Activated T-helper 17 cell treated with anti-CD3 and anti-CD28 coated beads, Interleukin-2, amount 50 U/mL, for 72 hours (primary cell): ENCODE measurements at places on chromosomes 7 and 10.

GRCh38 chr10:12549297-12549696 lies 199.9 kb downstream of the CAMK1D start:
- ATAC-seq: no peak

- no peak for ATAC-seq
These were observed 29.3 kb downstream of the TNS3 start for GRCh38 chr7:47552621-47553020.

GRCh38 chr7:157192861-157193260 lies 54.1 kb downstream of the UBE3C start:
- no peak for ATAC-seq

DNA sequence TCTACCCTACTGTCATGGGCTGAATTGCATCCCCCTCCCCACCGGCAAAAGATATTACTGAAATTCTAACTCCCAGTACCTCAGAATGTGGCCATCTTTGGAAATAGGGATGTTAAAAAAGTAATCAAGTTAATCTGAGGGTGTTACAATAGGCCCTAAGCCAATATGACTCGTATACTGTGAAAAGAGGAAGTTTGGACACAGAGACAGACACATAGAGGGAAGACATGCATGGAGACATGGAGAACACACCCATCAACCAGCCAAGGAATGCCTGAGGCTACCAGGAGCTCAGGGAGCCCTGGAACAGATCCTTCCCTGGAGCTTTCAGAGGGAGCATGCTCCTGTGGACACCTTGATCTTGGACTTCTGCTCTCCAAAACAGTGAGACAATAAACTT lies 138.2 kb upstream of the ADO start:
- no peak for ATAC-seq

- peak; percentile 87 for ATAC-seq
These were observed 253.7 kb downstream of the PTEN start for GRCh38 chr10:88116971-88117626.

DNA sequence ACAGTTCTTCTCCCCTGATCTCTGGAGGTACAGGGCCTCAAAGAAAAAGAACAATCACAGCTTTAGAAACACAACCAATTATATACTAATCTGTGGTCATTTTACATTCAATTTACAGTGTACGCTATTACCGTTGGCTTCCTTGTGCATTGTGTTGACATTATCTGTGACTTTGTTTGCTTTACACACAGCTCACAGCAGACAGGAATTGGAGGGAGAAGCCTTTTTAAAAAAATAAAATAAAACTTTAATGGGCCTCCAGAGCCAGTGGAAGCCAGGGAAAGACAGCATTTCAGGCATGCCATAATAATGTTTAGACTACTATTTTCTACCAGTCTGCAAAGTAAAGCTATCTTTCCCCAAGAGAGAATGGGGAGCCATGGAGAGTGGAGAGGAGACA lies 179.0 kb upstream of the ADO start:
- ATAC-seq: no peak

DNA sequence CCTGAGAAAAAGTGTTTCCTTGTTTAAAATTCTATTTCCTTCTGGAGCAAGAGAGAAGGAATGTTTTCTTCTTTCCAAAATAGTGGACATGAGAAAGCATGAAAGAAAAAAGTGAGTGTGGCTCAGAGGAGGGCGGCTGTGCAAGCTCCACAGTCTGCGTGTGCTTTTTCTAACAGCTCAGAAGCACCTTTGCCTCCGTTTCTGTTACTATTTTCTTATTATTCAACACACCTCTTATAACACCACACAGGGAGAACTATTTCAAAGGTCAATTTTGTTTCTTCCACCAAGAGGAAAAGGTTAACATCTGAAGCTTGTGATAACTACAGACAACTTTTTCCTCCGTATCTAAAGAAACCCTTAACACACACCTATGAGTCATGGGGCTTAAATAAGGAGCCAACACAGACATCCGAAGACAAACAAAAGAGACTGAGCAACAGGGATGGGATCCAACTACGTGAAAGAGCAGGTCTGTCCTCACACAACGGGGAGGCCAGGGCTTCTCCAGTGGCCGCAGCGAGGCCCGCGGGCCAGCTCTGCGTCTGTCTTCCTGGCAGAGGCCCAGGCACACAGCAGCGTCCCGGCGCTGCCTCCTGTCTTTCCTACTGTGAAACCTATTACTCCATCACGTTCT lies 36.2 kb upstream of the NCAPG2 start:
- no peak for ATAC-seq

DNA sequence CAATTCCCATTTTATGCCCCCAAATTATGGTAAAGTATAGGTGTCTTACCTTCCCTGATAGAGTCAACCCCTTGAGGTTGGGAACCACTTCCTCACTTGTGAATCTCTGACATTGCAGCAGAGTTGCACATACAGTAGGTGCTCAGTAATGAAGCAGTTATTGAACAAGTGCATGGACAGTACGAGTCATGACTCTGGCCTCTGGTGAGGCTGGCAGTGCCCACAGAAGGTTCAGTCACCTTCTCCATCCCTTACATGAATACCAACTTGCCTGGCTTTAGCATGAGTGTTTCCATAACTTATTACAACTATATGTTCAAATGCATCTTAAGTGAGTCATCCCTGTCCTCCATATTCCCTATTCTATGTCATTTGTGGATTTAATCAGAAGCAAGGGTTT lies 340.0 kb downstream of the ELMO1 start:
- ATAC-seq: peak; percentile 82

DNA sequence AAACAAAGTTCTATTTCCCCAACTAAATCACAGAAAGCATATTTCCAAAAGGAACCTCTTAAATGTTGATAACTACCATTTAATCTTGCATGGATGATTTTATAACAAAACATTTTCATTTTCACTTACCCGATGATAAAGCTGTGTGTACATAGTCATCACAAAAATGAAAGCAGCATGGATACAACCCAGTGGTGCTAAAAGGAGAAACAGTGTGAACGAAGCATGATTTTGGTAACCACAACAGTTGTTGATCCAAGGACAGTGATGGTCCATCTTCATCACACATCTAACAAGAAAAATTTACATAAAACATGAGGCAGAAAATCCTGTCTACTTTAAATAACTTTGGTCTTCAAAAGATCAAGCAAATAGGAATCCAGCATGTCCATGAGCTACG lies 4.7 kb downstream of the ZDHHC6 start:
- peak; percentile 43 for ATAC-seq

DNA sequence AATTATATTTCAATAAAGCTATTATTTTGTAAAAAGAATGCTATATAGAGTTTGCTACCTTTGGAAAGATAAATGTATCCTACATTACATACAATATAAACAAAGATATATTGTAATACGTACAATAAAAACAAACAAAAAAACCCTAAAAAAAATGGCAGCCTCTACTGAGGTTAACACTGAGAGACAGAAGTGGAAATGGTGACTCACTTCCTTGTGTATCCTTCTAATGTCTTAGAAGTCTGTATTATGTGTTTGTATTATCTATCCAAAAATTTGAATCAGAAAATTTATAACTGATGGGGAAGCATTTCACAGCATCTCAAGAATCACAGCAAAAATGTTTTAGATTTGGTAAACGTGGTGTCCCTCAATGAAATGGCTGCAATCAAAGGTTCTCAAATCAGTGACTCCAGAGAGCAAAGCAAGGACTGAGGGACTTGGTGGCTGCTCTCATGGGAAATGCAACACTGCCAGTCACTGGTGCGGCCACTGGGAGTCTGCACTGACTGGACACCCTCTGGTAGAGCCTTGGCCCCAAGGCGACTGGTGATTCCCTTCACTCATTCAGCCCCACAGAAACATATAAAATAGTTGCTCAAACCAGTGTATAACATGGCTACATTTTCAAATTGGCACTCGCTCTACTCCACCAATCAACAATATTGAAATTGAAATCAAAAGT lies 53.8 kb downstream of the PANK1 start:
- no peak for ATAC-seq

DNA sequence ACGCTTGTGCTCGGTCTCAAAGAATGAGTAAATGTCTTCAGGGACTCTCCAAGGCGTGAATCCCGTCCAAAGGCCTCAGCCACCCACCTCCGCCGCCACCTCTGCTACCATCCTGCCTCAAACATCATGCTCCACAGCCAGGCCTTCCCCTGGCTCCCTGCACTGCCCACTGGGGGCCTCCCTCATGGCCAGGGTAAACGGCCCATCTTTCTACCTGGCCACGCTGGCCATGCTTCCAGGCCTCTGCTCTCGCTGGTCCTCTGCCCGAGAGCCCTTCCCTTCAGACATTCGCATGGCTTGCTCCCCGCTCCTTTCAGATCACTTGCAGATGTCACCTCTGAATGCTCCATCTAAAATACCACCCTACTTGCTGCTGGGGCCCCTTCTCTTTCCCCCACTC lies 40.2 kb downstream of the ZNF783 start:
- ATAC-seq: no peak

DNA sequence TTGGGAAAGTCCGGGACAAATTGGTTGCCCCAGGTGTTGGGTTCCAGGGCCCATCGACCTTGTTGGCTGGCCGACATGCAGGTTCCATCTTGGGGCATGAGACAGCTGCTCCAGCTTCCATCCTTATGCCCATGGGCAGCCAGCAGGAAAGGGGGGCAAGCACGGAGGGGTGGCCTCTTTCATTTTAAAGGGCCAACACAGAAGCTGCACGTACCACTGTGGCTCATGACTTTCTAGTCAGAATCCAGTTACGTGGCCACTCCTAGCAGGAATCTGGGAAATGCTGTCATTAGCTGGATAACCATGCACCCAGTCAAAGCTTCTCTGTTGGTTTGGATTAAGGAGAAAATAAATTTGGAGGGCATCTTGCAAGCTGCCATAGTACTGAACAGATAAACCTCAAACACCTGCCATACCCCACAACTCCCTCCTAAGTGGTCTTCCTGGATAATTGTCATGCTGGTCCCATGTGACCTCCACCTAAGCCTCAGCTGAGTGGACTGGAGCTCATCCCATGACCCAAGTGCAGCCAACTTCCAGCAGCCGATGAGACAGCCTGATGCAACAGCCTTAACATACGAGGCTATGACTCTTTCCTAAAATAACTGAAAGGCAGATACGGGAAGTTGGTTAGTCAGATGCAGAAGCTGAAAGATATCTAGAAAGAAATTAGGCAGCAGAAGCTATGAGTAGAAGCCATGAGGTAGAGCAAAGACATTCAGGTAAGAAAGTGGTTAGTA lies 21.4 kb upstream of the GSDME start:
- peak; percentile 56 for ATAC-seq

GRCh38 chr10:129704225-129704624 lies 237.2 kb downstream of the MGMT start:
- ATAC-seq: no peak

- no peak for ATAC-seq
These were observed 6.2 kb upstream of the OGDHL start for GRCh38 chr10:49768329-49768728.

DNA sequence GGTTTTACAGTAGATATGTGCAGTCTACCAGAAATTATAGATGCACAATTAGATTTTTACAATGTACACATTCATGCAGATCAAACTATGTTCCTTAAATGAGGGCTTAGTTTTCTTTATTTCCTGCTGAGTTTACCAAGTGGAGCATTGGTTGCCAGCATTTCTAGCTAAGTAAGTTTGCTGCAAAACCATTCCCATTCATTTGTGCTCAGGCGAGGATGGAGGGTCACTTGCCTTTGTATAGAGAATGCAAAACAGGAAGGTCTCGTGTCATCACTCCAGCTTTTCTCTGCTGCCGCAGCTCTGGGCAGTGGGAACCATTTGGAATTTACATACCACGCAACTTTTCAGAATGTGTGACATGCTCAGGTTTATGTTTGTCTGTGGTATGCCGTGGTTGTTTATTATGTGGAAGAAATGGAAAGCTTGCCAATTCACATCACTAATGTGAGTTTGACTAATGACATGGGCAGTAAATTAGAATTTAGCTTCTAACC lies 198.6 kb downstream of the TRIL start:
- no peak for ATAC-seq

- ATAC-seq: no peak
These were observed 97.0 kb downstream of the LRMDA start for GRCh38 chr10:75528392-75528791.

- no peak for ATAC-seq
These were observed 65.9 kb downstream of the AUTS2 start for GRCh38 chr7:69663911-69664832.
